ENCODE measurements at places on chromosomes 16 and 17.

GRCh38 chr17:17077861-17078732 is 35.8 kb downstream of the MPRIP start:
- no peak for DNase-seq

DNA sequence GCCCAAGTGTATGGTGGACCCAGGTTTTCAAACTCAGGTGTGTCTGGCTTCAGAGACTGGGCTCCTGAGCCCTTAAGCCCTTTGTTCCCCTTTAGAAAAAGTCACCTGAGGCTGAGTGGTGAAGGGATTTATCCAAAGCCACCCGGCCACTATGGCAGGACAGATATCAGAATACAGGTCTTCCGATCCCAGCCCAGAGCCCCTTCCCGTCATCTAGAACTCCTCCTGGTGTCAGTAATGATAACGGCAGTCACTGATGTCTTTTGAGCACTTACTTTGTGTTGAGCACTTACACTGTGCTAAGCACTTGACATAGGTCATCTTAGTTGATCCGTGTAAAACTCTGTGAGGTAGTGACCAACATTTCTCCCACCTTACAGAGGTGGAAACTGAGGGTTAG is 16.6 kb downstream of the NOD2 start:
- no peak for DNase-seq

DNA sequence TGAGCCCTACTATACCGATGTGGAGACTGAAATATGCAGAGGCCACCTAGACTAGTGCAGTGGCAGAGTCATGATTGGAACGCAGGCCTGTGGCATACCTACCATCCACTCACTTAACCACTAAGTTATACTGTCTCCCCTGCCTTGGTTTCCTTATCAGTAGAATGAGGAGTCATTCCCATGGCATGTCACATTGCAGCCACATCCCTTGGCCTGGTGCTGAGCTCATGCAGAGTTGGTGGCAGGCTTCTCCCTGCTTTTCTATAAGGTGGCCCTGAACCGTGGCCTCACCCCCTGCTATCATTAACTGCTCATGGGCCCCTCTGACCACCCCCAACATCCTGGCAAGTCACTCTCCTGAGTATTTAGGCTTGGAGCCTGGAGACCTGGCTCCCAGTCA is 212.5 kb downstream of the KATNIP start:
- DNase-seq: no peak

DNA sequence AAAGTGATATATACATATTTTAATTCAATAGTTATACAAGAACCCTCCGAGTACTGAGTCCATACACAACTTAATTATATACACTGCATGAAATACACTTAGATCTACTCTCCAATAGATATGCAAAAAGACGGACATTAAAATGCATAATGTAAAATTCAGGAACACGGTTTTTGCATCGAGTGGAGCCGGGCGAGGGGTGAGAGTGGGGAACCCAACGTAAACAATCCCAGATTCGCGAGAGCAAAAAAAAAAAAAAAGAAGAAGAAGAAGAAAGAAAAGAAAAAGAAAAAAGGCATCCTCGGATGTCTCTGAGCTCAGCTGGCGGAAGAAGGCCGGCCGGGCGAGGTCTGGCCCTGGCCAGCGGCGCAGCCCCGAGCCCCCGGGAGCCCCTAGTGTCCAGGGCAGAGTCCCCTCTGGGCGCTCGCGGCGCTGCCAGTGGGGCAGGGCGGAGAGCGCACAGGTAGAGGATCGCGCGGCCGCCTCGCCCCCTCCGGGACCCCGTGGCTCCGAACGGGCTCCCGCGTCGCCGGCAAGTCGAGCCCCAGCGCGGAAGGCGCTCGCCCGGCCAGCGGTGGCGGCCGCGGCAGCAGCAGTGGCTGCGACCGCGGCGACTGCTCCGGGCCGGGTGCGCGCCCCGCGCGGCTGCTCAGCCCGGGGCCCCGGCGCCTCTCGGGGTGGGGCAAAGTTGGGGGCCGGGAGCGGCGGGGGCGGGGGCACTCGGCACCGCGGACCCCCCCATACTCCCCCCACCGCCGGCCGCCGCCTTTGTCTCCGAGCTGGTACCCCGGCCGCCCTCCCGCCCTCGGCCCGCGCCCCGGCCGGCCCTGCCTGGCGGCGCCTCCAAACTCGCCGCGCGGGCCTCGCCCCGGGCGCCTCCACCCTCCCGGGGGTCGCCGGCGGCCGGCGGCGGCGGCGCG is 9.6 kb upstream of the ZFHX3 start:
- peak; percentile 35 for DNase-seq

- peak; percentile 68 for DNase-seq
Observed at GRCh38 chr17:20206068-20206467, 196.9 kb downstream of the SPECC1 start.

DNA sequence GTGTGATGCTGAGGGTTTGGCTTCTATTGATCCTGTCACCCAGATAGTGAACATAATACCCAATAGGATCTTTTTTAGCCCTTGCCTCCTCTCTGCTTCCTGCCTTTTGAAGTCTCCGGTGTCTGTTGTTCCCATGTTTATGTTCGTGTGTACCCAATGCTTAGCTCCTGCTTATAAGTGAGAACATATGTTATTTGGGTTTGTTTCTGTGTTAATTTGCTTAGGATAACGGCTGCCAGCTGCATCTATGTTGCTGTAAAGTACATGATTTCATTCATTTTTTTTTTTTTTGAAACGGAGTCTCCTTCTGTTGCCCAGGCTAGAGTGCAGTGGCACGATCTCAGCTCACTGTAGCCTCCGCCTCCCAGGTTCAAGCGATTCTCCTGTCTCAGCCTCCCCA is 23.0 kb downstream of the DUS2 start:
- no peak for DNase-seq

- no peak for DNase-seq
Observed at GRCh38 chr16:65426484-65426883, 304.6 kb upstream of the CDH11 start.

DNA sequence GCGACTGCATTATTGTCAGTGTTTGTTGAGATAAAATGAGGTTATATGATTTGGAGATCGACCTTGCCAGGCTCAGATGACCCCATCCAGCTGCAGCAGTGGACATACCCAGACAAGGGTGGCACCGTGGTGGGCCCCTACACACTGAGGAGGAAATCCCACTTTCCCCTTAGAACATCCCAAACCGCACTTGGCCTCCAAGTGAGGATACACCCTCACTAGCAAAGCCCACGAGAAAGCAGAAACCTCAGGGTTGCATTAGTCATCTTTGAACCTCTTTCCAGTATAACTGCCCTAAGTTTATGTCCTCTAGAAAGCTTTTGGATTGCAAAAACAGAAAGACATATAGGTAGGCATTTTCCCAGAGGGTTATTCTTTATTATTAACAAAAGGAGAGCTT is 101.5 kb downstream of the CLEC16A start:
- no peak for DNase-seq

GRCh38 chr17:81564778-81565177 is 12.6 kb upstream of the FAAP100 start:
- no peak for DNase-seq

Measured in suppressor macrophage (primary cell).